ENCODE measurements at places on chromosomes 12 and 14. TPM values are rescaled to one million over a fixed set of nuclear protein-coding genes. Genes with fewer than 3 reads are reported as not detected.

Gene STAT6
- total RNA-seq: 7.6 TPM

Gene NFATC4
- total RNA-seq: 16.8 TPM

Gene SPTB
- 15.4 TPM for total RNA-seq

Gene TMEM179
- 15.7 TPM for total RNA-seq

Gene PLEKHA5
- 132 TPM for total RNA-seq

Gene RILPL1
- total RNA-seq: 5.6 TPM

Gene LBHD2
- total RNA-seq: not detected

Gene RFX4
- total RNA-seq: 25.9 TPM

Gene BDKRB2
- 0.45 TPM for total RNA-seq

Gene ADAMTS20
- 0.82 TPM for total RNA-seq

Gene LAG3
- 0.36 TPM for total RNA-seq

Gene G2E3
- 47.9 TPM for total RNA-seq

Gene OR10G2
- total RNA-seq: not detected

Gene DLK1
- total RNA-seq: 0.54 TPM

Gene DTX1
- 18.4 TPM for total RNA-seq

Gene SPX
- total RNA-seq: 1.5 TPM

Gene TXNDC16
- total RNA-seq: 44.9 TPM

Gene PPP1R1A
- total RNA-seq: 12.8 TPM

Gene KLRD1
- total RNA-seq: 0.27 TPM

Gene AMN
- total RNA-seq: 0.73 TPM

Gene ETFBKMT
- total RNA-seq: 2.6 TPM

Gene B4GALNT1
- 36.3 TPM for total RNA-seq

Gene KLHL33
- 0.18 TPM for total RNA-seq

Gene TEAD4
- total RNA-seq: 1.6 TPM

Measured in cerebellum (tissue), 4 donors.